Kidney capillary endothelial cell (primary cell): ENCODE measurements at places on chromosomes 7 and 10.

GRCh38 chr7:3780525-3780924, 479.5 kb downstream of the SDK1 start:
- DNase-seq: no peak

DNA sequence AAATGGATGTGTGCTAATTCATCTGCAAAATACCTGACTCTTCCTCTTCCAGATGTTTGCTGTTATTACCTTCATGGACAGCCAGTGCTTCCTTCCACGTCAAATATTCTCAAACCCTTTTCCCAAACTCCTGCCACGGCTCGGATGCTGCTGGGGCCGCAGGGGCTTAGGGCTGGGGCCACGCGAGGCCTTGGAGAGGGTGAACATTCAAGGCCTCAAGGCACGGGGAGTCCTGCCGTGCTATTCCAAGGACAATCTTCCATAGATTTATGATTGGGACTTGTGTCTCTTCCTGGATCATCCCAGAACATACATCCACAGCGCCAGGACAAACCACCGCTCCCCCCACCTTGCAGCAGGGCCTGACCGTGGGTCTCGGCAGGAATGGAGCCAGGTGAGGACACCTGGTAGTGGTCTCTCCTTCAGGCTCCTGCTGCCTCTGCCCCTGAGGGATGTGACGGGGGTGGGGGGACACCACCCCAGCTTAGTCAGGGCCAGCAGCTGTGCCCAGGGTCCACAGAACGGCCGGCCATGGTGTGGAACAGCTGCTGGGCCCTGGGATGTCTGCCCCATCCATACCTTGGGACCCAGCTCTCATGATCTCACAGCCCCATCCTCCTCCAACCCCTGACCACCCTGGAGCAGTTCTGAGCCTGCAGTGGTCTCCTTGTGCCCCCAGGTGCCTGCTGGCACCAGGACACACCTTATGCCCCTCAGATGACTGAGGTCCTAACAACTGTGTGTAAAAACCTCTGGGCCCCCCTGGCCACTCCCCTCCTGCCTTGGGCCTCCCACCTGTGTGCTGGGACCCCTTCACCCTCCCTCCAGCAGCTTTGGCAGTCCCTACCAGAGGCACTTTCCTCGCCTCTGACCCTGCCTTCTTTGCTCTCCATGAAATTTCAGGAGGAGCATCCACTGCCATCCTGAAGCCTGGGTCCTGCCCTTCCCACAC, 16.7 kb downstream of the VIPR2 start:
- DNase-seq: no peak

GRCh38 chr10:34697351-34698247, 117.5 kb downstream of the PARD3 start:
- DNase-seq: no peak

GRCh38 chr10:35443858-35444257, 107.5 kb downstream of the CCNY start:
- no peak for DNase-seq

- no peak for DNase-seq
Measured at GRCh38 chr10:71394926-71395562, 1.7 kb upstream of the CDH23 start.

GRCh38 chr7:45922810-45923209, 1.7 kb upstream of the IGFBP3 start:
- peak; percentile 60 for DNase-seq
